ENCODE measurements at places on chromosomes 1 and 21. TPM values are rescaled to one million over a fixed set of nuclear protein-coding genes. Genes with fewer than 3 reads are reported as not detected.

GRCh38 chr1:211648336-211648735 lies 27.1 kb downstream of the NEK2 start:
- no peak for DNase-seq

DNA sequence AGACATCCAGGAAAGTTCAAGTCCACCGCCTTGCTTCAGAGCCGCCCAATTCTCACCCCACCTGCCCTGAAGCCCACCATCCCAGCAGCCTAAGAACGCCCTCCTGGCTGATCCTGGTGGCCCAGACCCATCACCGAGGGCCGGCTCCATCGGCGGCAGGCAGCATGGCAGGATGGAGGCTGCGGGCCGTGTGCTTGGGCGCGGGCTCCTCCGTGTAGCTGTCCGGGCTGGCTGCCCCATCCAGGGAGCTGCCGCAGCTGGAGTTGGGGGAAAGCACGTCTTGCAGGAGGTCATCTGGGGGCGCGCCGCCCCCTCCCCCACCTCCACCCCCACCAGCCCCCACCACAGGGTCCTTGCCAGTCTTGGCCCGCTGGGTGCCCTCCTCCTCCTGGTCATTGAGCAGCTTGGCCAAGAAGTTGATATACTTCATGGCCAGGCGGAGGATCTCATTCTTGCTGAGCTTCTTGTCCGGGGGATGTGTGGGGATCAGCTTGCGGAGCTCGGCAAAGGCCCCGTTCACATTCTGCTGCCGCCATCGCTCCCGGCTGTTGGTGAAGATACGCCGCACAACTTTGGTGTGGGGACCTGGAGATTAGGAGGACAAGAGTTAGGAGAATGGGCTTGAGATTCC lies 12.3 kb downstream of the TAL1 start:
- no peak for DNase-seq

GRCh38 chr1:152372672-152373071 lies 12.9 kb upstream of the FLG2 start:
- DNase-seq: no peak

GRCh38 chr1:13700521-13701270 lies 708 bp downstream of the PRDM2 start:
- DNase-seq: peak; percentile 43

DNA sequence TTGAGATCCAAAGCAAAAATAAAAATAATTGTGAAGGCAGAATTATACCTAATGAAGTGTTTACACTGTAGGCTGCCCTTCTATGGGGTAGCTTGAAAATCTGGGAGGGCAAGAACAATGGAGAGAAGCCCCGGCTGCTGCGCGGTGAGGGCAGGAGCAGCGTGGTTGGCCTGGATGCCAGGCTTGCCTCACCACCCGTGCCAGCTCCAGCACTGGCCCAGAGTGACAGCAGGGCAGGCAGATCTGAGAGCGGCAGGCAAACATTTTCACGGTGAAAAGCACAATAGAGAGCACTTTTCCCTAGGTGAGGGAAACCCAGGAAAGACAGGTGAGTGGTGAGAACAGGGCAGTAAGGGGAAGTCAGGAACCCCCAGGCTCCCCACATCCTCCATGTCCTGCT lies 1.4 kb downstream of the PROK1 start:
- DNase-seq: no peak

DNA sequence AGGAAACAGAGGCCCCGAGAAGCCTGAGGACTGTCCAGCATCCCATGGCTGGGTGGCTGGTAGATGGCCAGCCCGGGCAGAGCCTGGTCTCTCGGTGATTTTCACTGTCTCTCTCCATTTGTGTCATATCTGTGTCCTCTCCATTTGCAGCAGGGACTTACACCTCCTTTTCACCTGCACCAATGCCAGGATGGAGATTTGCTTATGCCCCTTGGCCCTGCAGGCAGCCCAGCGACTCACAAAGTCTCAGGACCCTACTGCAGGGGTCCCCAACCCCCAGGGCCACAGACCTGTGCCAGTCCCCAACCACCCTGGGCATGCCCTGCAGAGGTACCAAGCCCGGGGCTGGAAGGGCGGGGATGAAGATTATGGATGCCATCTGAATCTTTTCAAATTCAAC lies 201.6 kb downstream of the RHOU start:
- no peak for DNase-seq

DNA sequence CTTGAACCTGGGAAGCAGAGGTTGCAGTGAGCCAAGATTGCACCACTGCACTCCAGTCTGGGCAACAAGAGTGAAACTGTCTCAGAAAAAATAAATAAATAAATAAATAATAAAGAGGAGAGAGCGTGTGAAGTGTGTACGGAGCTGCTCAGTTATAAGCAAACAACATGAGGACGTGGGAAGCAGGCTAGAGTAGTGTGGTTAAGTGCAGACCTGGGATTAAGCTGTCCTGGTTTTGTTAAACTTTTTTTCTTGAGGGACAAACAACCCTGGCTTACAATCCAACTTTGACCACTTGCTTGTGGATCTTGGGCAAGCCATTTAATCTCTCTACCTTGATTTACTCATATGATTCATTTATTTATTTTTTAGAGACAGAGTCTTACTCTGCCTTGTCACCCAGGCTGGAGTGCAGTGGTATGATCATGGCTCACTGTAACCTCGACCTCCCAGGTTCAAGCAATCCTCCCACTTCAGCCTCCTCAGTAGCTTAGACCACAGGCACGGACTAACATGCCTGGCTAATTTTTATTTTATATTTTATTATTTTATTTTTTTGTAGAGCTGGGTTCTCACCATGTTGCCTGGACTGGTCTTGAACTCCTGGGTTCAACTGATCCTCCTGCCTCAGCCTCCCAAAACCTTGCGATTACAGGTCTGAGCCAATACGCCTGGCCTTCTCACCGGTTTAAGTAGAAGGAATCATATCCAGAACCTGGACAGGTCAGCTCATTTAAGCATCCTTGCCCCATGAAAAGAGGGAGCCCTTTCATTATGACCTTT lies 52.7 kb downstream of the RPS6KA1 start:
- DNase-seq: no peak

DNA sequence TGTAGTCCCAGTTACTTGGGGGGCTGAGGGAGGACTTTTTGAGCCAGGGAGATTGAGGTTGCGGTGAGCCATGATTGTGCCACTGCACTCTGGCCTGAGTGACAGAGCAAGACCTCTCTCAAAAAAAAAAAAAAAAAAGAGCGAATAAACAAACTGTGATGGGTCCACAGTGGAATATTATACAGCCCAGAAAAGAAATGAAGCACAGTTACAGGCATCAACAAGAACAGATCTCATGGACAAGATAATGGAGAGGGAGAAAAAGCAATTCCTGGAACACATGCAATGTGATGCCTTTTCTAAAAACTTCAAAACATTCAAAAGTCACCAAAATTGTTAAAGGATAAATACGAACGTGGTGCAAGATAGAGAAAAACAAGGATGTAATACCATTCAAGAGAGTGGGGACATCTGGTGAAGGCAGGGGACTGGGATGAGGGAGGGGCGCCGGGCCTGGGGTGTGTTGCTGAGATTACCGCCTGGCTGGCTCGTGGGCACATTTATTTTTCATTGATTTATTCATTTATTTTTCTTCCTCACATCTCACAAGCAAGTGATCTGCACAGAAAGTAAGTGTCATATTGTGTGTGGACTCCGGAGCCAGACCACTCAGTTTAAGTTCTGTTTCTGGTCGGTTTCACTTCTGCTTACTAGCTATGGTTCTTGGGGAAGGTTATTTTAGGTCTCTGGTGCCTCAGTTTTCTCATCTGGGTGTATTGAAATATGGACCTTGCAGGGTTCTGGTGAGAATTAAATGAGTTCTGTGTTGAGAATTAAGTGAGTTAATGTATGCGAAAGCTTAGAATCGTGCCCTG lies 30.1 kb downstream of the ABCG1 start:
- no peak for DNase-seq

- no peak for DNase-seq
Observed at GRCh38 chr1:36590771-36591170, 108.1 kb upstream of the CSF3R start.

- no peak for DNase-seq
Observed at GRCh38 chr1:50976111-50976889, 6.3 kb downstream of the CDKN2C start.

DNA sequence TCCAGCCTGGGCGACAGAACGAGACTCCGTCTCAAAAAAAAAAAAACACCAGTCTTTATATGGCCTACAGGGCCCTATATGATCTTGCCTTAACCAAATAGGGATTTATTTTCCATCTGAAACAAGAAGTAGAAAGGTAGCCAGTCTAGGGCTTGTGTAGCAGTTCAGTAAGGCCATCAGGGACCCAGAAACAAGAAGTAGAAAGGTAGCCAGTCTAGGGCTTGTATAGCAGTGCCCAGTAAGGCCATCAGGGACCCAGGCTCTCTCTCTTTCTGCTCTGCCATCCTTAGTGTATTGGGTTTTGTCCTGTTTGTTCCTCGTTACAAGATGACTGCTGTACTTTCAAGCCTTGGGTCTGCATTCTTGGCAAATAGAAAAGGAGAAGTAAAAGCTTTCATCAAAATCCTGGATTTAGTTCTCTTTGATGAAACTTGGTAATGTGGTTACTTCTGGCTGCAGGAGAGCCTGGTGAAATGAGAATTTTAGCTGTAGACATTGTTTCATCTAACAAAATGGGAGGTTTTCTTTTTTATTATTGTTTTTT lies 46.1 kb downstream of the PKN2 start:
- no peak for DNase-seq

GRCh38 chr1:82260666-82261065 lies 459.9 kb downstream of the ADGRL2 start:
- DNase-seq: no peak

DNA sequence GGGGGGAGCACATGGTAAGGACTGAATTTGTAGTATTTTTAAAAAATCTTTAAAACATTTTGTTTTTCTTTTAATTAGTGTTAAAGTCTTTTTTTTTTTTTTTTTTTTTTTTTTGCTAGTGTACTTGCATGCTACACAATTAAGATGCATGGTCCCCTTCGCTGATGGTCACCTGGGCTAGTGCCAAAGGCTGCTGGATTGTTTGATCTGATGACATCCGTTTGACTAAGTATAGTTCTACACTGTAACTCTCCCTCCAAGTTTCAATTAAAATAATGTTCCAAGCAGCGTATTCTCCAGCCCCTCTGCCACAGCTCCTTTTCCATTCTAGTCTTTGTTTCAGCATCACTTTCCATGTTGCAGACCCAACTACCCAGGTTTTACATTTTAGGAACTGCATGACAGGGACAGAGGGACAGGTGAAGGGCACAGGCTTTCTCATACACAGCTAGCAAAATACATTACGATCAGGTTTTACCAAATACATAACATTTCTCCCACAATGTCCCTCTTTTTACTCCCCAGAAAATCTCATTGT lies 852 bp upstream of the RAVER2 start:
- DNase-seq: no peak

GRCh38 chr1:28110555-28110954 lies 22.1 kb upstream of the EYA3 start:
- DNase-seq: no peak

DNA sequence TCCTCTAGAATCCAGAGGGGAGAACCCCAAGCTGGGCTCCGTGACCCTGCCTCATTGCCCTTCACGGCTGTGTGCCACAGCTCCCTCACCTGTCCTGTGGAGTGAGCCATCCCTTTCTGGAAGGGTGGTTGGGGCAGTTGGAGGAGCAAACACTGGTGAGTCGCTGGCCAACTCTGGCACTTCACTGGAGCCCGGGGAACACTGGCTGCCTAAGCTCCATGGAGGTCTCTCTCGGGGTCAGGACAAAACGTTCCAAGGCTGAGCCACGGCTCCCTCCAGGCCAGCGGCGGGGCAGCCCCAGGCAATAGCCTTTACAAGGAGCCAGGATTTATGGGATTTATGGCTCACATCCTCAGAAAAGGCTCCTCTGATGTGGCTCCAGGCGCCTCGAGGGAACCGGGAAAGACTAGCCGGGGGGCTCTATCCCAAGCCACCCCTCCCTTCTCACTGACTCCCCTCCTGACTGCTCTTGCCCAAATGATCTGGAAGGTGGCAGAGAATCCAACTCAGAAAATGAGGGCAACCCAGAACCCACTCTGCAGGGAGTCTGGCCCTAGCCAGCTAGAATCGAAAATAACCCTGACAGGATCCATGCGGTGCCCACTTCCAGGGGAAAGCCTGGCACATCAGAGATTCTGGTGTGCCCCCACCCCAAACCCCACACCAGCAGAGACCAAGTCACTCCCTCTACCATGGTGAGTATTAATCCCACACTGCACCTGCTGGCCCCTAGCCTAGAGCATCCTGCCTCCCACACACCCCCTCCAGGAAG lies 75.2 kb downstream of the GLIS1 start:
- DNase-seq: no peak

GRCh38 chr1:181117648-181118449 lies 29.3 kb downstream of the IER5 start:
- no peak for DNase-seq

DNA sequence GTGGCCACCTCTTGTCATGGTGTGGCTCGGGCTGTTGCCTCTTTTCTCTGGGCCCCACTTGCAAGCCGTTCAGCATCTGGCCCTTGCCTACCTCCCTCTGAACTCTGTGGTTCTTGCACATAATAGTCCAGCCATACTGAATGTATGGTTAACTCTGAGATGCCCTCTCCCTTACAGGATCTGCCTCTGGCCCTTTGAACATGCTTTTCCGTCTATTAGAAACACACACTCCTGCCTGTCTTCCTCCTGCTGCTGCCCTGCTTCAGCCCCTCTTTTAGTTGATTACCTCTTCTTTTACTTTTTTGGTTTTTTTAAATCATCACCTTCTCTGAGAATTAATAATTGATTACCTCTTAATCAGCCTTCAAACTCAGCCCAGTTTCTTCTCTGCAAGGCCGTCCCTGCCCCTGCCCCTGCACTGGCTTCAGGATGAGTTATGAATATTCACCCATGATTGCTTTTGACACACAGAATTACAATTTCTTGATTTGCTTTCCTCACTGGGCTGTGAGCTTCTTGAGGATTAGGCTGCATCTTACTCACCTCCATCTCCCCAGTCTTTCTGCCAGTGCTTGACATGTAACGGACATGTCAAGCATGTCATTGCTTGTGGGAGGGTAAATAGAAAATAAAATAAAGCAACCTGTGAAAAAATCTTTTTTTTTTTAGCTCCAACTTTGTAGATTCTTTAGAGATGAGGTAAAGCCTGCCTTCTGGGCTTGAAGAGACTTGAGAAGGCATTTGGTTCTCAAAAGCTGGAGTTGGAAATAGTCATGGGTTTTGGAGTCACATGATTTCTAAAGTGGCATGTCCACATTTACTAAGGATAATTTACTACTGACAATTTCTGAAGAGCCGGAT lies 158.3 kb downstream of the PLXNA2 start:
- no peak for DNase-seq

FMO3 gene
- total RNA-seq: not detected

ZNF683 gene
- total RNA-seq: 0.30 TPM

CTTNBP2NL gene
- total RNA-seq: 1.2 TPM

SLC25A33 gene
- total RNA-seq: 22.2 TPM

C4BPA gene
- total RNA-seq: 0.58 TPM

KRTAP10-12 gene
- not detected for total RNA-seq

NPHS2 gene
- not detected for total RNA-seq

APOBEC4 gene
- total RNA-seq: not detected

HSPA13 gene
- total RNA-seq: 31.8 TPM

SYT6 gene
- total RNA-seq: not detected

CFHR4 gene
- not detected for total RNA-seq

HSD3B2 gene
- 0.98 TPM for total RNA-seq

HORMAD1 gene
- total RNA-seq: not detected

TNFSF4 gene
- 0.33 TPM for total RNA-seq

All from activated T-cell treated with anti-CD3 and anti-CD28 coated beads, Interleukin-2, amount 50 U/mL, for 4 hours (primary cell).